HTR-8/SVneo (cell line): ENCODE measurements at places on chromosomes 2 and 18.

DNA sequence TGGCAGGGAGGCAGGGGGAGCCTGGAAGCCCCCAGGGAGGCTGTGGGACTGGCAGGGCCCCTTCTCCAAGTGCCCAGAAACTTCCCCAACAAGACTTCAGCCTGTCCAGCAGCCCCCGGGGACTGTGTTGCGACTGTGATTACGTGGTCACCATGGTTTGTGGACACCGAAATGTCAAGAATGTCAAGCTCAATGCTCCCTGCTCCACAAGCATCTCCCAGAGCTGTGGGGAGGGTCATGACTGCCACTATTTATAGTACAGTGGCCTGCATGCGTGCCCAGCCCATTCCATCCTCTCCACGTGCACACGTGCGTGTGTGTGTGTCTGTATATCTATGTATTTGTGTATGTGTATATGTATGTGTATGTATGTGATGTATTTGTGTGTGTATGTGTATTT, 93.8 kb upstream of the MBOAT2 start:
- DNase-seq = no peak

DNA sequence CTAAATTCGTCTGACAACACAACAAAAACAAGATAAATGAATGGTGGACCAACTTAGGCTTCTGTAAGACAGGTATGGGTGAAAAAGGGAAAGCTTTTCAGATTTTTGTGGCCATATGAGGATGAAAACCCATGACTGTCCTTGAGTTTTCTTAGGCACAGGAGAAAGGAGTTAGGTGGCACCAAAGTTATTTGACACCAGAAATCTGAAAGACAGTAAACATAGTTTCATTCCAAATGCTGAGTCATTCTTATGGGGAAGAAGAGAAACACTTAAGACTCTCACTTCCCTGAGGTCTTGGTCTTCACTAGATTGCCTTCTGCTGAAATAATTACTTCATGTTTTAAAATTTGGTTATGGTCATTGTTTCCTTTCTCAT, 5.2 kb upstream of the GPD2 start:
- DNase-seq = peak; percentile 61

DNA sequence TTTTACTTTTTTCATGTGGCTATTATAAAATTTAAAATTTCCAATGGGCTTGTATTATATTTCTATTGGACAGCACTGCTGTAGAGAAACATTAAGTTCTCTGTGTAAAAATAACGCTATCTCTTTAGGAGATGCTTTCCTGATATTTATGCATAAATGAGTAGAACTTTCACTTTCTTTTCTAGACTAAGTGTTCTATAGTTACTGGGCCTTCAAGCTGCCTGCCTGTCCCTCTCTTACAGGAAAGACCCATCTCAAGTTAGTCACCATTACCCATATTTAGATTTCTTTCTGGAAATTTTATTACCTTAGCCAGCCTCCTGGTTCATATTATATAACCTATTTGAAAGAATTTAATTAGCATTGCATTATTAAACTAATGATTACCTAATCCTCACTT, 4.8 kb downstream of the ITGA4 start:
- DNase-seq = no peak

DNA sequence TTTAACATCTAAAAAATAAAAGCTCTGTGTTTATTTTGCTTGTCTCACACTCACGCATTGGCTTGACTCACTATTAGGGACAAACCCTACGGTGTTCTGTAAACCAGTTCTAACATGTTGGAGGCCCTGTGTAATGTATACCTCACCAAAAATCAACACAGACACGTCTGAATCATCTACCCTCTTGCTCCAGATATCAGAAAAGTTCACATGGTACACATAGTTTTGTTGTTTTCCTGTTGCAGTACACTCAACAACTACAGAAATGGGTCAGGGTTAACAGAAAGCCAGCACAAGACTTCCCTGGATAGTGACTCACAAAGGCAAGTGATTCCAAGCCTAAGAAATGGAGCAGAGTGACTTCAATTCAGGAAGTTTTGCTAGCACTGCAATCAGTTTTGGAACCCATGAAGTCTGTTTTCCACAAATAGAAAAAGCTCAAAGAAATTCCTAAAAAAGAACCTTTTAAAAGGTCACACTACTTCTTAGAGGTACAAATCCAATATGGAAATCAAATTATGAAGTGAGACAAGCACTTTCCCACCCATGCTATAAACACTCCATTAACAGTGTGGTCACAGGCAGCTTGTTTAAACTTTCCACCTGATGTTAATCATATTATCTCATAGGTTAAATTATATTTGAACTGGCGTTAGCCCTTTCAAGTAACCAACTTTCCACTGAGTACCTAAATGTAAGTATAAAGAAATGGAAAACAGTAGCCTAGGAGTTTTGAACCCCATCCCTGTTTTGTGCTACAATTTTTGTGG, 87.4 kb downstream of the GAREM1 start:
- DNase-seq = no peak

DNA sequence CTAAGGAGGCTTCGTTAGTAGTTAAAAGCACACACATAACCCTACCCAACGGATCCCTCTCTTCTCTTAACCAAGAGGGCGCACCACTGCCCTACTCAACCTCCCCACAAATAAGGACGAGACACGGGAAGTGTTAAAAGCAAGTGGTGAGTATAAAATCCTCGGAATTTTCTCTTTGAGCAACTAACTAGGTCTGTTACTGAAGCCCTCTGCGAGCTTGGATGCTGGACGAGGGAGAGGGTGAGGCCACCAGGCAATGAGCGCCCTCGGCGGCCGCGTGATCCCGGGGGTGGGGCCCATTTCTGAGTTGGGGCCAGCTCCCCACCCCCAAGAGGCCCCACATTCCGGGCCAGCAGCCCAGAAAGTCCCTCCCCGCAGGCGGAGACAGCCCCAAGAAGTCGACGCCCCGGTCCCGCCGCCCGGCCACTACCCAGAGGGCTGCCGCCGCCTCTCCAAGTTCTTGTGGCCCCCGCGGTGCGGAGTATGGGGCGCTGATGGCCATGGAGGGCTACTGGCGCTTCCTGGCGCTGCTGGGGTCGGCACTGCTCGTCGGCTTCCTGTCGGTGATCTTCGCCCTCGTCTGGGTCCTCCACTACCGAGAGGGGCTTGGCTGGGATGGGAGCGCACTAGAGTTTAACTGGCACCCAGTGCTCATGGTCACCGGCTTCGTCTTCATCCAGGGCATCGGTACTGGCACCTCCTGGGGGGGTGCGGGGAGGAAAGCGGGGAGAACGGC, at the start of gene CYBRD1:
Gene CYBRD1, plus strand, starts transcription at position 423 of the 736 bp plus-strand sequence. Its CDS starts 72 bp downstream, at position 495.
- peak; percentile 61 for DNase-seq

DNA sequence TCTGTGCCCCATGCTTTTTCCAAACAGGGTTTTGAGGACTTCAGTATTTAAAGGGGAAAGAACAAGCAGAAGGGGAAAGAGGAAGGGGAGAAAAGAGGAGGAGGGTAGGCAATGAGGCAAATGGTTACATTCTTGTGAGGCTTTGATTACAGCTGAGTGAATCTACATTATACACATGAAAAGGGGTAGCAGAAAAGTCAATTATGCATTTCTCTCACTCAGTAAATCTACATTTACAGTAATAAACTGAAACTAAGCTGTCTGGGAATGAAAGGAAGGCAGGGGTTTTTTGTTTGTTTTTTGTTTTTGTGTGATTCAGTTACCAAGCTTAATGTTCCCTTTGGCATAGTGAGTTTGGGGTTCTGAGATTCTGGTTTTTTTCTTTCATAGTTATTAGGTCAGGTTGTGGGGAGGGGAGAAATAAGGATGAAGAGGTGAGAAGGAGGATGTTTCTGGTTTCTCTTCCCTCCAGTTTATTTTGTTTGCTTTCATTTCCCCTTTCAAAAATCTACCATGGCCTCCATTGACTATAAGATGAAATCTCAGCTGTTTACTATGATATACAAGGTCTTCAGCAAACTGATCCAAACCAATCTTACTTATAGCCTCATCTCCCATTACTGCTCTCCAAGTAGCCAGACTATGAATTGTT, 18.7 kb downstream of the C18orf63 start:
- no peak for DNase-seq

GRCh38 chr2:128421861-128422311, 103.2 kb upstream of the HS6ST1 start:
- DNase-seq = no peak

DNA sequence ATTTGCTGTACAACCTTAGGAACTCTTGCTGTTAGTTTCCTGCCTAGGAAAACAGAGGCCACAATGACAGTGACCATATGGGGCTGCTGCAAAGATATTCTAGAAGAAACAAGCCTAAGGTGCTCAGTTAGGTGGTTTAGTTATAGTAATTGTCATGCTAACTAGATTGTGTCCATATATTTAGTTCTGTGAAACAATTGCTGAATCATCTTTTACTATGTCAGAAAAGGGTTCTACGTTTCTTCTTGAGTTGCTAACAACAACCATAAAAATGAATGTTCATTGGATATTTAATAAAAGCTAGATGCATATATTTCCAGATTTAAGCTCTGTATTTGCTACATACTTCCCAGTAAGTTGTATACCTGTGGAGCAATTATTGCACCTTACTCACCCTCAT, 597.2 kb upstream of the KLHL29 start:
- no peak for DNase-seq

DNA sequence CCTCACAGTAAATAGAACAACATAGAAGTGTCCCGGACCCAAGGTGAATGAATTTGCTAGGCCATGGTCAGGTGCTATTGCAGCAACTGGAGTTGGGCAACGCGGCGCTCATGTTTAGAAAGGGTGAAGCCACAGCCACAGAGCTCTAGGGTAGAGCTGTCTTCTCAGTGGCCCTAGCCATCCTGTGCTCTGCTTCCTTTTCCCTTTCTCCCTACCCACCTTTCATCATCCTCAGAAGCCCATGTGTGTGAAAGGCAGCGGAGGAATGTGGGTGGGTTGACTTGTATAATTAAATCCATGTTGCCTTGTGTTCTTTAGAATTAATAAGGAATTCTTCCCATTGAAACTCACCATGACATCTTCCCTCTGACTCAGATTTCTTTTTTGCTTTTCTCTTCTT, 336.7 kb downstream of the OSR1 start:
- no peak for DNase-seq

- no peak for DNase-seq
These were observed at the start of gene MAL for GRCh38 chr2:95025406-95026319. Gene MAL, plus strand, starts transcription at chr2:95025708. Its CDS starts 85 bp downstream, at chr2:95025793.

DNA sequence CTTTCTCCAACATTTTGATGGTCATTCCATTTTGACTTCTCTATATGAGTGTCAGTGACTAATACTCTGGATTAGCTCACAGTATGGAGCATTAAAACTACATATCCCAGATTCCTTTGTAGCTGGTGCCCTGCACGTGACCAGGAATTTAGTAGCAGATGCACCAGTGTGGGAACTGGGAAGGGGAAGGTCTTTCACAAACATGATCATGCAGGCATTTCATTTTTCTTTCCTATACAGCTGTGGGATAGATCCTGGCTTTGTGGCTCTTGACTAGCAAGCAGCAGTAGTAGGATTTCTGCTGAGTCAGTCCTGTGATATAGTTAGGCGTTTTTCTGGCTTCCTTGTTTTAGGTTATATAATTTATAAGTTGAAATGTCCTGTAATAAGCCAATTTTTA, 971.0 kb upstream of the CDH2 start:
- DNase-seq = no peak

- no peak for DNase-seq
These were observed 706 bp upstream of the BCL11A start for GRCh38 chr2:60554074-60554645.

DNA sequence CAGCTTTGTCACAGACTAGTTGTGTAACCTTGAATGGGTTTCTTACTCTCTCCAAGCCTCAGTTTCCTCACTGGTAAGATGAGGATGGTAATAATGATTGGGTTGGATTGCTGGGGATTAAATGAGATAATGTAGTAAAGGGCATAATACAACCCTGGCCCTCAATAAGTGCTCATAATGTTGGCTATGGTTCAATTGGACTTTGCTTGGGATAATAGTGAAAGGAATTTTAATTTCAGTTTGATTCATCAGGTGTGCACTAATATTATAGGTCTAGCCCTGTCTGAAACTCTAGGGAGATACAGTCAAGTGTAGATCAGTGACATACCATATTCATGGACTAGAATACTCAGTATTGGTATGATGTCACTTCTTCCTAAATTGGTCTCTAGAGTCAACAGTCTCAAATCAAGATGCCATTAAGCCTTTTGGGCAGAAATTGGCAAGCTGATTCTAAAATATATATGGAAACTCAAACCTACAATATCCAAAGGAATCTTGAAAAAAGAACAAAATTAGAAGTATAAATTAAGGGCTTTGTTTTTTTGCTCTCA, 161.4 kb downstream of the SMAD7 start:
- no peak for DNase-seq

- no peak for DNase-seq
These were observed 35.5 kb downstream of the LDLRAD4 start for GRCh38 chr18:13253786-13254688.

DNA sequence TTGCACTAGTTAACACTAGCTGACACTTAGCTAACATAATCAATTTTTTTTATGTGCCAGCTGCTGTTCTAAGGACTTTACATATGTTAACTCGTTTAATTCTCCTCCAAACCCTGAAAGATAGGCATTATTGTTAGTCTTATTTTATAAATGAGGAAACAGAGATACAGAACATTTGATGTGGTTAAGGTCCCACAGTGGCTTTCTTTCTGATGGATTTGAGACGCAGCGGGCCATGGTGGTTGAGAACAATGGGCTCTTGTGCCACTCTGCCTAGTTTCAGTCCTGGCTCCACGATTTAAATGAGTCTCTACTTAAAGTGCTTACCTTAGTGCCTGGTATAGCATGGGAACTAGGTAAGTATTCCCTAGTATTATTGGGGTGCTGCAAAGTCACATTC, 201.9 kb upstream of the SPRED2 start:
- no peak for DNase-seq

GRCh38 chr18:35030277-35030989, 10.8 kb upstream of the MAPRE2 start:
- DNase-seq = no peak

DNA sequence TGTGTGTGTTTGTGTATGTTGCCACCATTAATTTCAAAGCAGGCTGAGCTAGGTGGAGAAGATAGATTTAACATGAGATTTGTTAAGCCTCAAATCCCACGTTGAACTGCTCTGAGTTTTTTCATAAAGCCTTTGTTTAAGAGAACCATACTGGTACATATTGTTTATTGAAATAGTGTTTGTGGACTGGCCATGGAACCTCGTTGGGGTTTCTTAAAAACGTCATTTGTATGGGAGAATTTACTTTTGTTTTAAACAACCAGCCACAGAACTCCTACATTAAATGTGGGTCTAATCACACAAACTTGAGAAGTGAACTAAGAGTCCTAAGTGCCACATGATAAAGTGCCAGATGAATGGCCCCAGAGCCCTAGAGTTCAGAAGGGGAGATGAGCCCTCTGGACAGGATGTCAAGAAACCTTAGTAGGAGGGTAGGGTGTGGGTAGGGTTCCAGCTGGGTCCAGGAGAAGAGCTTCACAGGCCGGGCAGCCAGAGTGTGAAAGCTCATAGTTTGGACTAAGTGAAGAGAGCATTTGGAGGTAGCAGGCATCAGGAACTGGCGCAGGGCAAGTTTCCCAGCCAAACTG, 120.6 kb upstream of the EML6 start:
- DNase-seq = no peak

- no peak for DNase-seq
These were observed 140.2 kb downstream of the UBE2E3 start for GRCh38 chr2:181120625-181121024.

GRCh38 chr2:62300925-62301324, 105.0 kb downstream of the B3GNT2 start:
- no peak for DNase-seq
